Stimulated activated CD4-positive, alpha-beta T cell treated with anti-CD3 and anti-CD28 coated beads, Interleukin-15, amount 100 ng/mL, for 48 hours (primary cell): ENCODE measurements at places on chromosomes 7 and 10.

- no peak for DNase-seq
Measured at GRCh38 chr7:151275813-151276577, 27.5 kb upstream of the SMARCD3 start.

- DNase-seq, result no peak
Measured at GRCh38 chr10:118256209-118256608, 85.9 kb downstream of the FAM204A start.

- DNase-seq, result no peak
Measured at GRCh38 chr10:32317795-32318357, 29.1 kb downstream of the EPC1 start.

DNA sequence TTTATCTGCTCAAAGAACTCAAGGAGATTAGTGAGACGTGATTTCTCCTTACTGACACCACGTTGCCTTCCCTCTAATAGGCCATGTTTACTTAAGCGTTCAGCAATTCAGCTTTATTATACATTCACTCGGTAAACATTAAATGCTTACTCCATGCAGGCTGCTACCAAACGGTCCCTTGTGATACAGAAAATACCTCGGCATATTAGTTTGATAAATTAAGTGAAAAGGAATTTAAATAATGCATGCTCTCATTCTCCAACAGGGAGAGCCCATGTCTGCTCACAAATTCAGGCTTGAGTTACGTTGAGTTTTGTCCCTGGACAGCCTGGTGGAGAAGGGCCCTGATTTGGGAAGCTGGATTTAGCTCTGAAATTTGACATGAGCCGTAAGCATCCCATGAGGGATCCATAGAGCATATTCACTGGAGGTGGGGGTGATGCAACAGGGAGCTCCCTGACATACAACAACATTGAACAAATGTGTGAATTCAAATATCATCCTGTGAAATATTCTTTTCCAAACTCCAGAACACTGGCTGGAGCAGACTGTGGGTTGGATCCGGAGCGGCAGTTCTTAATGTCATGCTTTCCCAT lies 86.3 kb downstream of the TBXAS1 start:
- DNase-seq, result no peak

- no peak for DNase-seq
Measured at GRCh38 chr7:128869944-128870285, 7.3 kb downstream of the ATP6V1F start.

GRCh38 chr7:35250452-35250851 lies 3.4 kb downstream of the TBX20 start:
- DNase-seq, result no peak
